SK-N-SH (cell line): ENCODE measurements at places on chromosomes 7 and 10.
A peak's percentile ranks its signal among the peaks of the same experiment; 100 is the strongest.

DNA sequence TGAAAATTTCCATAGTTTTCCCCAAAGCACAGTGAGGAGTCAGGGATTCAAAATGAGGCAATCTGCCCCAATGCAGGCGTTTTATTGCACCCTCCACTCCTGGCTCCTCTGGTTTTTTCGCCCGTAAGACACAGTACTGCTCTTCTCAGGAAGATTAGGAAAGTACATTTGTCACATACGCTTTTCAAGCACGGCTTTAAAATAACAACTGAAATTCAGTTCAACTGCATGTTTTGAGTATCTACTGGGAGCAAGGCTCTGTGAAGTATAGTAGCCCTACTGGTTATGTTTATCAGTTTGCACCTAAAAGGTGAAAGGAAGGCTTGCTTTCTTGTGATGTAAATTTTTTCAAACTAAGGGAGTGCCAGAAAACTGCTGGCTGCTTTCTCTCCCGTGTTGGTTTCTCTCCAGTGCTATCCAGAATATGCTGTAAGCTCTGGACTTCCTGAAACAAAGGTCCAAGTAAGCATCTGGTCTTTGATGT, 1.9 kb upstream of the SGMS1 start:
- no peaks in the 10 kb centered on the region for H3K27me3 ChIP-seq
- peak overlapping the region; percentile 90 for H3K4me3 ChIP-seq
- no peaks in the 10 kb centered on the region for H3K36me3 ChIP-seq
- H3K27ac ChIP-seq, result peak overlapping the region; percentile 100
- DNase-seq, result peak; percentile 22

DNA sequence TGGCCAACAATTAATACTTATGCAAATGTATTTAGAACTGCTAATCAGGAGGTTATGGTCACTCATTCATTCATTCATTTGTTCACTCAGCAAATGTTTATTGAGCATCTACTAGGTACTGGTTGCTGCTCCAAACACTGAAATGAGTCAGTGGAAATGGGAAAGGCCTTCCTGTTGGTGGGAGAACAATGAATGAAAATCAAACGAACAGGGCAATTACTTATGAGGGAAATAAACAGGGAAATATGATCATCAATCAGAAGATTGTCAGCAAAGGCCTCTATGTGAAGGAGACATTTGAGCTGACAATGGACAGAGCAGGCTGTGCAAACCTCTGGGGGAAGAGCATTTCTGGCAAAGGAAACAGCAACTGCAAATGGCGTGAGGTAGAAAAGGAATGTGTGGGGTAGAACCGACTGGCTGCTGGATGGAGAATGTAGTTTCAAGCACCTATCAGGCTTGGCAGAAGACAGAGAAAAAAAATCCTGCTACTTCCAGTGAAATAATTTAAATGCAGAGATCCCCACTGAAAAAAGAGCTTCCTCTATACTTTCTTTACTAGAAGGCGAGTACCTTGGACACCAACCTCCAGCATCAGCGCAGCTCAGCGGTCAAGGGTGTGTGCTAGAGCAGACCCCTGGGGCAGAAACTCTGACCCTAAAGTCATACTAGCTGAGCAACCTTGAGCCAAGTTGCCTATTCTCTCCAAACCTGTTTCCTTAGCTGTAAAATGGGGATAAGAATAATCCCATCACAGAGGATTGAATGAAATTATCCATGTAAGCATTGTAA, 108.8 kb upstream of the EEPD1 start:
- peaks cover 35% of the 10 kb centered on the region for H3K4me1 ChIP-seq
- H3K36me3 ChIP-seq, result no peaks in the 10 kb centered on the region
- H3K27me3 ChIP-seq, result no peaks in the 10 kb centered on the region
- H3K4me3 ChIP-seq, result no peak overlapping the region
- no peak overlapping the region for H3K27ac ChIP-seq
- no peak for DNase-seq

GRCh38 chr10:97915346-97916131, 65.9 kb downstream of the GOLGA7B start:
- H3K36me3 ChIP-seq, result no peaks in the 10 kb centered on the region
- no peak overlapping the region for H3K27ac ChIP-seq

DNA sequence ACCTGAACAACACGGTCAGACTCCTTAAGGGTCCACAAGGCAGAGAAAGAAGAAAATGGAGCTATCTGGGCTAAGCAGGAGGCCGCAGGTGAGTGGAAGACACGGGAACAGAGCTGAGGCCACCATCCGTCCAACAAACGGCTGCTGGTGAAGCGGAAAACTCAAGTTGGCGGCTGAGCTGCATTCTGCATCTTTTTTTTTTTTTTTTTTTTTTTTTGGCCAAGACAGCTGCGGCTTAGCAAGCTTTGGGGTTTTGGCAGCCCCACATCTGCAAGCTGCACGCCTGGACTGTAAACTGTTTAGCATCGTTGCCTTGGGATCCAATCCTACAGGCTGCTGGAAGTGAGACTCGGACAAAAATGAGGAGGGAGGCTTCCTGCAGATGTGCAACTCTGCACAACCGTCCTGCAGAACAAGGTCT, 37.4 kb downstream of the RGS10 start:
- DNase-seq, result no peak
- no peak overlapping the region for H3K27ac ChIP-seq
- H3K4me3 ChIP-seq, result no peak overlapping the region
- H3K36me3 ChIP-seq, result no peaks in the 10 kb centered on the region
- H3K27me3 ChIP-seq, result no peaks in the 10 kb centered on the region
- no peaks in the 10 kb centered on the region; the same call in 1 of the 2 replicates for H3K4me1 ChIP-seq

DNA sequence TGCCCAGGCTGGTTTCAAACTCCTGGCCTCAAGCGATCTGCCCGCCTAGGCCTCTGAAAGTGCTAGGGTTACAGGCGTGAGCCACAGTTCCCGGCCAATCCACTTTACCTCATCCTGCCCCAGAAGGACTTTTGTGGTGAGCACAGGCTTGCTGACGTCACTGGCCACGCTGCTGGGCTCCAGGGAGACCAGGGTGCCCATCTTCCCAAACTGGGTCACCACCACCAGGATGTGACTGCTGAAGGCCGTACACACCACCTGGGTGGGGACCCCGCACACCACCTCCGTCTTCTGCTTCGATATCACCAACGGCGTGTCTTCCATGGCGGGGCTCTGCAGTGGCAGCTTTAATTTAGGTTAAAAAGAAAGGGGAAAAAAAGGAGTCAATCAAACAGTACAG, 816 bp downstream of the PSMG3 start:
- peak; percentile 48 for DNase-seq
- H3K4me3 ChIP-seq, result peak overlapping the region; percentile 98
- peaks cover 8% of the 10 kb centered on the region; the same call in 1 of the 2 replicates for H3K4me1 ChIP-seq
- no peak overlapping the region for H3K27ac ChIP-seq
- peaks cover 10% of the 10 kb centered on the region; the same call in 1 of the 2 replicates for H3K36me3 ChIP-seq
- H3K27me3 ChIP-seq, result no peaks in the 10 kb centered on the region

DNA sequence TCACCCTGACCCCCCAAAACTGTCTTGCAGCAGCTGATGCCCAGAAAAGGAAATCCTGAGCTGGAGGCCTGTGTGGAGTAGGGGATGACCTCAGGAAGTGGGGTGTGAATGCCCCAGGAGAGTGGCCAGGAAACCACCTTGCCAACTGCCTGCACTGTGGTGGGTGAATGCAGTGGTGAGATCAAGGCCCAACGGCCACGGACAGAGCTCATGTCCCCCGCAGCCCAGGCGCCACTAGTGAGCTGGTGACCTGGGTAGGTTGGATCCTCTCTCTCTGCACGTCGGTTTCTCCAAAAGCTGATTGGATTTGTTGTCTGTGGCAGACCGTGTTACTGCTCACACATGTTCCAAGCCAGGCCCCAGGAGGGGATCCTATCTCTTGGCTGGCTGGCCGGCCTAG, 448.9 kb downstream of the TCERG1L start:
- no peak for DNase-seq
- no peaks in the 10 kb centered on the region for H3K36me3 ChIP-seq
- no peaks in the 10 kb centered on the region for H3K4me1 ChIP-seq
- H3K27me3 ChIP-seq, result no peaks in the 10 kb centered on the region

- no peak overlapping the region for H3K4me3 ChIP-seq
- H3K27ac ChIP-seq, result no peak overlapping the region
- H3K27me3 ChIP-seq, result peaks cover 5% of the 10 kb centered on the region; the same call in 1 of the 2 replicates
- no peaks in the 10 kb centered on the region for H3K4me1 ChIP-seq
- H3K36me3 ChIP-seq, result no peaks in the 10 kb centered on the region
Observed at GRCh38 chr10:46250898-46251856, 35.6 kb upstream of the ANTXRL start.

DNA sequence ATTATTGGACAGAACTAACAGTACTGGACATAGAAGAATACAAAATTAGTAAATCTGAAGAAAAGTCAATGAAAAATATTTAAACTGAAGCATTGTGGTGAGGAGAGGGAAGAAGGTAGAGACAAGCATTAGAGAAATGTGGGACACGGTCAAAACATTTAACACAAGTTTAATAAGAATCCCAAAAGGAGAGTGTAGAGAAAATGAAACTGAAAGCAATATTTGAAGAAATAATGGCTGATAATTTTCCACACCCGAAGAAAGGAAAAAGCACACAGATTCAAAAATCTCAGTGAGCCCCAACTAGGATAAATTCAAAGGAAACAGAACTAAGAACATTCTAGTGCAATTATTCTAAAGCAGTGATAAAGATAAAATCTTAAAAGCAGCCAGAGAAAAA, 126.4 kb upstream of the LRRTM3 start:
- H3K4me1 ChIP-seq, result no peaks in the 10 kb centered on the region
- no peaks in the 10 kb centered on the region for H3K27me3 ChIP-seq
- no peak for DNase-seq

GRCh38 chr7:93883917-93884345, 6.6 kb downstream of the TFPI2 start:
- H3K36me3 ChIP-seq, result peaks cover 14% of the 10 kb centered on the region
- no peaks in the 10 kb centered on the region for H3K27me3 ChIP-seq
- no peak for DNase-seq
- no peaks in the 10 kb centered on the region; the same call in 1 of the 2 replicates for H3K4me1 ChIP-seq

- H3K4me1 ChIP-seq, result peaks cover 22% of the 10 kb centered on the region; the same call in 1 of the 2 replicates
- no peak for DNase-seq
- no peak overlapping the region for H3K27ac ChIP-seq
- H3K4me3 ChIP-seq, result no peak overlapping the region
- no peaks in the 10 kb centered on the region for H3K27me3 ChIP-seq
- peaks cover 34% of the 10 kb centered on the region for H3K36me3 ChIP-seq
Observed at GRCh38 chr10:125102821-125103220, 57.5 kb downstream of the CTBP2 start.

DNA sequence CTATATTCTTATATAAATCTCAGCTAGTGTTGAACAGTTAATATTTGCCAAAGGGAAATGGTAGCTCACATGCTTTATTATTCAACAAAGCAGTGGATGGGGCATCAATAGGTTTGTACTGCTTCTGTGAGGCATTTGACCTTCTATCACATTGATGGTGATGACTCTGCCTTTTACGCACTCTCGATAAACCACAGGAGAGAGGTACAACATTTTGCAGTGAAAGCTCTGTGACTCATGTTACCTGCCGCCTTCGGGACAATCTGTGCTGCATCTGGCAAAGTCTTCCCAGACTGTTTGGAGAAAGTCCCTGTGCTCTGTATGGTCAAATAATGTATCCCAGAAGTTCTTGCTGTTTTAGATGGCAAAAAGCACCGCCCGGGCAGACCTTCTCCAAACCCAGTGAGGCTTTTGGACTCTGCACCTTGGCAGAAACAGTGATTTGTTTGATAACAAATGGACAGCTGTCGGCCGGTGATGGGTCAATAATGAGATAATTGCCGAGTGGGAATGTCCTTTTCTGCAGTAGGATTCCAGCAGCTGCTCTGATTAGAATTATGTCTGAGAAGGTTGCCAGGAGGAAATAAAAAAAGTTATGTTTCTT, 61.0 kb downstream of the PLPP4 start:
- H3K27me3 ChIP-seq, result no peaks in the 10 kb centered on the region
- peaks cover 31% of the 10 kb centered on the region for H3K36me3 ChIP-seq
- H3K27ac ChIP-seq, result no peak overlapping the region
- no peak for DNase-seq
- H3K4me3 ChIP-seq, result no peak overlapping the region
- H3K4me1 ChIP-seq, result peaks cover 28% of the 10 kb centered on the region

DNA sequence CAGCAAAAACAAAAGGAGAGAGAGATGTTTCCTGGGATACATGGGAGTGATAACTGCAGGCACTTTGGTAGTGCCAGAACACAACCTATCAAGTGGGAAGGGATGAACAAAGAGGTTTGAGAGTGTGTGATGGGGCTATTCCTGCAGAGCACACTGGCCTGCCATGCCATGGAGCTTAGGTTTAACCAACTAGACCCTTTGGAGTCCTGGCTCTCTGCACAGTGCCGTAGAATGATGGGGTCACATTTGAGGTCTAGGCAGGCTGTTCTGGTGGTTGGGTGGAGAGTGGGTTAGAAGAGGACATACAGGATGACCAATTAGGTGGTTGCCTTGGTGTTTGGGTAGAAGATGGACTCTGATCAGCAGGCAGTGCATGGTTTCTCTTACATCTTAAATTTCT, 101.9 kb upstream of the HABP2 start:
- no peak for DNase-seq
- H3K4me1 ChIP-seq, result peaks cover 6% of the 10 kb centered on the region; the same call in 1 of the 2 replicates
- H3K4me3 ChIP-seq, result no peak overlapping the region
- no peak overlapping the region for H3K27ac ChIP-seq
- H3K27me3 ChIP-seq, result no peaks in the 10 kb centered on the region; the same call in 1 of the 2 replicates

- no peak overlapping the region for H3K4me3 ChIP-seq
- no peak for DNase-seq
- no peaks in the 10 kb centered on the region for H3K27me3 ChIP-seq
Observed at GRCh38 chr7:2224491-2224928, 8.2 kb downstream of the MAD1L1 start.

DNA sequence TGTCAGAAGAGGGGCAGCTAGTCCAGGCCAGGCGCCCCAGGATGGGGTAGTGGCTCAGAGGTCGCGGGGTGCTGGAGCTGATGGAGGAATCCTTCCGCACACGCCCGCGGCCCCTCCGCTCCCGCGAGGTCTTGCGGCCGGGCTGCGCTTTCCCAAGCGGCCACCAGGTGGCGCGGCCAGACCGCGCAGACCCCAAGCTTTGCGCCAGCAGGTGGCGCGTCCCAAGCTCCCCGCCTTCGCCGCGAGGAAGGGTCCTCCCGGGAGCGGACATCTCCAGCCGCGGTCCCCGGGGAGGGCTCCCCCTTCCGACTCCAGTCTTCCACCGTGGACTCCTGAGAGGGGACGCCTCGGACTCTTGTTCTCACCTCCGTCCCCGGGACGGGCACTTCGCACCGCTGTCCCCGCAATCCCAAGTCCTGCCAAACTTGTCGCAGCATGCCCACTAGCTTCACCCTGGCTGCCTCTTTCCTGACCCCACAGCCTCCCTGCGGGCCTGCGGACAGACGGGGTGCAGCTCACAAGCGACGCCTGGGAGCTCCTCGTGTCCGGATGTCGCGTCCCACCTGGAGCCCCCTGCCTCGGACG, 19.4 kb downstream of the KCNK18 start:
- peaks cover 17% of the 10 kb centered on the region; the same call in 1 of the 2 replicates for H3K4me1 ChIP-seq
- peak overlapping the region; percentile 59 for H3K4me3 ChIP-seq
- peak; percentile 94 for DNase-seq
- no peaks in the 10 kb centered on the region for H3K27me3 ChIP-seq

- no peak overlapping the region for H3K4me3 ChIP-seq
- DNase-seq, result peak; percentile 17
- no peaks in the 10 kb centered on the region for H3K4me1 ChIP-seq
- H3K36me3 ChIP-seq, result no peaks in the 10 kb centered on the region
- no peaks in the 10 kb centered on the region for H3K27me3 ChIP-seq
- no peak overlapping the region for H3K27ac ChIP-seq
Observed at GRCh38 chr10:123999956-124000615, 93.3 kb downstream of the CHST15 start.
